Activated T-helper 9 cell treated with anti-CD3 and anti-CD28 coated beads, Interleukin-2, amount 50 U/mL, for 16 hours (primary cell): ENCODE measurements at places on chromosomes 3 and 15.

DNA sequence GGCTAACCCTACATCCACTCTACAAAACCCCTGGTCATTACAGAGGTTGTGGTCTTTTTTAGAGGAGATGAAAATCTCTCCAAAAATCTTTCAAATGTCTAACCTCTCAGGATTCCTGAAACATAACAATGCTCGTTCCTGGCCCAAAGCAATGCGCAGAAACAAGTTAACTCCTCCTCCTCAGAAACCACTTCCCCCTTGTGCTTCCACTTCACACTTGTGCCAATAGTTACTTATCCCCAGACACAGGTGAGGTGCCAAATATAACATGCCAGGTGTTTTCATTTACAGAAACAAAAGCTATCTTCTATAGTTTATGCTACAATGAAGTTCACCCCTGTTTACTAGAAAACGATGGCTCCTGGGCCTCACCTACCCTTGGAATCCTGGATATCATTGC lies 6.2 kb downstream of the NDUFAF1 start:
- no peak for DNase-seq

- no peak for DNase-seq
These were observed 21.9 kb upstream of the AP3B2 start for GRCh38 chr15:82731527-82731926.

- DNase-seq = no peak
These were observed 76.6 kb downstream of the CPN2 start for GRCh38 chr3:194274424-194275085.

DNA sequence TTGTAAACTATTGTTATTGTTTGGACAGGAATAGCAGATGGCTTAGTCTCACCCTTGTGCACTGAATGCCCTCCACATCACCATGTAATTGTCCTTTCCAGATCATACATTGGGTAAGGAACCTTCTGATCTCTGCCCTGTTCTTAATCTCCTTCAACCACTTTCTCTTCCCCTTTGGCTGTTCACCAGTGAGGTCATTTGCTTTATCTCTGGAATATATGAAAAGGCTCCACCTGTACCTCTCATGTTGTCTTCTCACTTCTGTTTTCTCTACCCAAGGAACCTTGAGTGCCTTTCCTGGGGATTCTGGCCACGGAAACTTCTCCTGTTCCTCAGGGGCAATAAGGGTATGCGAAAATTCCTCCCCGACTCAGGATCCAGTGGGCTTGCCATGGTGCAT lies 28.5 kb downstream of the MCTP2 start:
- DNase-seq = no peak

- no peak for DNase-seq
These were observed 199.3 kb upstream of the BCL6 start for GRCh38 chr3:187944390-187945179.

DNA sequence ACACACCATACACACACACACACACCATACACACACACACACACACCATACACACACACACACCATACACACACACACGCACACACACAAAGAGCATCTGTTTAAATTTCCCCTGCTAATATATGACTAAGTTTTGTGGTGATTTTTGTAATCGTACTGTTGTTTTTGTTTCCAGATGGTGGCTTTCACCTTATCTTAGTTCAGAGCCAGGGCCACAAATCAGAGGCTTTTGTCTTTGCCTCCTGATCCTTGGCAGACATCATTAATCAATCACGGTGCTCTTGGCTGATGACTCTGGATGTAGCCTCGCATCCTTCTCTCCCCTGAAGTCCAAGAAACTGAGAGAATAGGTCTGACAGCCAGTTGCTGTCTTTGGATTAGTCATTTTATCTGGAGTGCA lies 52.1 kb downstream of the EDEM1 start:
- DNase-seq = no peak

- no peak for DNase-seq
These were observed 337.8 kb downstream of the FEZF2 start for GRCh38 chr3:62035402-62036057.

DNA sequence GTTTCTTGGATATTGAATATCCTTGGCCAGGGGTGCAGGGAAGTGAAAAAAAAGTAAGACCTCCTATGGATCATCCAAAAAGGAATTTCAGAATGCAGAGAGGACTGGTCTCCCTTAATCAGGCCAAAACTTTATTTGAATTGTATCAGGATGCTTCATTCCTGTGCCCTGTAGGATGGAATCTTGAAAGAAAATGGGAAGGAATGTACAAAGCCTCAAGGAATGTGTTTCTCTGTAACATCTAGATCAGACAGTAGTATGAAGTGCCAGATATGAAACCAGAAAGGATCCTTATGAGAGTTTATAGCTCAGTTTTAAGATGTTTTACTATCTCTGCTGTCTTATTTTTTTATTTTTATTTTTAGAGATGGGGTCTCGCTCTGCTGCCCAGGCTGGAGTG lies 6.5 kb upstream of the GSK3B start:
- no peak for DNase-seq

GRCh38 chr15:79332824-79333510 lies 22.1 kb downstream of the TMED3 start:
- no peak for DNase-seq

- DNase-seq = no peak
These were observed 1325.8 kb upstream of the ALCAM start for GRCh38 chr3:104040896-104041295.

DNA sequence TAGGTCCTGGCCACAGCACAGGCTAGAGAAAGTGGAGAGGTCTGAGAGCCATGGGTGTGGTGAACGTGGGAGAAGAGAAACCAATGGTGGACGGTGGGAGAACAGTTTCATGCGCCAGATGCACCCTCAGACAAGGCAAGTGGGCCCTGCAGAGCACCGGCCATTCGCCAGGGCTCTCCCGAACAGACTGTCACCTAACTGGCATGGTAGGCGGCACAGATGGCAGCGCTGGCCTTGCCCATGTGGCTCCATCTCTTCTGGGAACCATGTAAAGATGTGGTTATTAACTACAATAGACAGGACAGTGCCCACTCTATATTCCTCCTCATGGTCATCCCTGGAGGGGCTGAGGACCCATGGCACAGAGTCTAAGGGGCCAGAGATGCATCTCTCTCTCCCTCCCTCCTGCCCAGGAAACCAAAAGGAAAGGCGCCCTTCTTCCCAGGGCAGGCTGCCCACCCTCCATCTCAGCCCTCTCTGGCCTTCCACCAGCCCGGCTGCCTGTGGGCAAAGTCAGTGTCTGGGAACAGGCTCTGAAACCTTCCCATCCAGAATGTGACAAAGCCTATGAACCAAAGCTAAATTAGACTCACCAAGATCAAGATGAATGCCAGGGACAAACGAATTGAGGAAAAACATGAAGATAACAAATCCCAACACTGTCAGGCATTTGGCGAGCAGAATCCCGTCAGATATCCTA lies 147.8 kb downstream of the OCA2 start:
- no peak for DNase-seq

DNA sequence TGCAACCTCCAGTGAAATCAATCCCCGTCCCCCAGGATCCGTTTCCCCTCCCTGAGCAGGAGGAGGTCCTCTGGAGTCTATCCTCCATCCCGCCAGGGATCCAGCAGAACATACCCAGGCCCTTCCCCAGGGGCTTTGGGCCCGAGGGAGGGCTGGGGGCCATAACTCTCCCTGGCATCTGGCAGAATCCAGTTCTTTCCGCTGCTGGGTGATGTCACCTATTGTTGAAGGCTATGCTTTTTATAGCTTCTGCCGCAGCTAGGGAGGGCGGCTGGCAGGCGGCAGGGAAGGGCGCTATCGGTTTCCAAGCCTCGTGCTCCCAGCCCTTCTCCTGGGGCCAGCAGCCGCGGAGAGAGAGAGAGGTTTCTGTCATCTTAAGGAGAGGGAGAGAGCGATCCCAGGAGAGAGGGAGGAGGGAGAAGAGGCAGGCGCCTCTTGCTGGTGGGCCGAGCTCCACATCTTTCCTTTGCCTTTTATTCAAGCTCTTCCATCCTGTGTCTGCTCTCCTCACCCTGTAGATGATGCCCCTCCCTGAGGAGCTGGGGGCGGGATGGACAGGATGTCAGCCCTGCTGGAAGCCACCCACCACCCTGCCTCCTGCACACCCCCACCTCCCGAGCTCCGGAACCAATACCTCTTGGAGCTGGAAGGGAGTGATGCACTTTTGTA lies 120.1 kb downstream of the ANP32A start:
- no peak for DNase-seq

GRCh38 chr3:23495507-23495906 lies 292.4 kb downstream of the UBE2E2 start:
- DNase-seq = no peak

GRCh38 chr3:4704552-4704951 lies 211.4 kb downstream of the ITPR1 start:
- DNase-seq = no peak

DNA sequence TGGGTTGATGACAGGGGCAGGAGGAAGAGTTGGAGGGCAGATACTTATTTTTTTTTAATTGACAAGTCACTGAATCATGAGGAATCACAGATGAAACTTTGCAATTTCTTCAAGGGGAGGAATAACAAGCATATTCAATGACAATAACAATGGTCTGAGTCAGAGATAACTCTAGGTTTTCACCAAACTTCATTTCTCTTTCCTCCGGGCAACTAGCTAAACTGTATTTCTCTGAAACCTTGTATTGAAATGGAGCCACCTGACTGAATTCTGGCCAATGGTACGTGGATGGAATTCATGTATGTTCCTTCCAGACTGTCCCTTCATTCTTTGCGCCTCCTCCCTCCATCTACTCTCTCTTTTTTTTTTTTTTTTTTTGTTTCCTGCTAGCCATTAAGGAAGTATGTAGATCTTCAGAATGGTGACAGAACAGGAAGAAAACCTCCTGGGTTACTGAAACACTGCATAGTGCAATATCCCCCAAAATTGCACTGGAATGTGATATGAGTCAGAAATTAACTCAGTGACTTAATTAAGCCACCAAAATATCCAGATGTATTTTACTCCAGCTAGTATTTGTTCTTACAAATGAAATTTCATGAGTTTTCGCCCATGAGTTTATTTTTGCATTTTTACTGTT lies 495.4 kb downstream of the OTOL1 start:
- no peak for DNase-seq

- DNase-seq = no peak
These were observed 44.9 kb upstream of the FURIN start for GRCh38 chr15:90823455-90823974.

- DNase-seq = no peak
These were observed 1.5 kb upstream of the SLC12A8 start for GRCh38 chr3:125213946-125214542.

DNA sequence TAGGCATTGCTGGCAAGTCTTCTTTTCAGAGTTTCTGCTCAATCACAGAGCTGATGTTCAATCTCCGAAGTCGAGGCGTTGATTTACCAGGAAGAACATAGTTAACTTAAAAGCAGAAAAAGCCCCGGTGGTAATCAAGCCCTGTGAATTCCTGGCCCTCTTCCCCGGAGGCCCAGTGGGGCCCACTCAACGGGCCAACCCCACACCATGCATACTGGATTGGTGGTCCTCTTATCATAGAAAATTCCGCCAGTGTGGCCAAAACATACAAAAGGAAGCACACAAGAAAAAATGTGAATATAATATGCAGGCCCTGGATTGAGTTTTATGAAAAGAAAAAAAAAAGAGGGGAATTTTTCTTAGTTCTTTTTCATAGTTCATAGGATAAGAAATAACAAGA lies 873.0 kb upstream of the NR2F2 start:
- DNase-seq = no peak

GRCh38 chr3:157650172-157650571 lies 147.0 kb upstream of the VEPH1 start:
- DNase-seq = no peak

DNA sequence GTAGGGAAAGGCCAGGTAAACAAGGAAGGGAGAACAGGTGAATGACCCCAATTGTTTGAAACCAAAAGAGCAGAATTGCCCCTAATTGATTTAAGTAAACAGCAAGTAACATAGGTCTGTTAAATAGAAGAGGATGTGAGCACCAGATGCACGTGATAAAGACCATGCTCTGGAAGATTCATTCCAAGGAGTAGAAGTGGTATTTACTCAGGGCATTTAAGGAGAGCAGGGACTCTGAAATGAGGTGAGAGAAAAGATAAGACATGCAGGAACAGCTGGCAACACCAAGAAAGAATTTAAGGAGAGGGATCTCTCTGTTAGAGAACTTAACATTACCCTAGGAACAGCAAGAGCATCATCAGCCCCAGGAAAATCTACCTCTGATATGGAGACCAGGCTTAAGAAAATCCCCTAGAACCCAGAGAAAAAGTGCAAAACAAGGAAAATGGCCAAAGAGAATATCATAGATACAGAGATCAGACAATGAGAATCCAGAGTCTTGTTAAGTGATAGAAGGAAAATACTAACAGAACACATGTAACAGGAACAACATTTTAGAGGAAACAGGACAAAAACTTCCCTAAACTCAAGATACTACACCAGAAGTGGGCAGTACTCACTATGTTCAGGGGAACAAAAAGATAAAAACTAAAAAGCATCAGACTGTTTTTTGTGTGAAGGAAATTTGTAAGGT lies 6.4 kb downstream of the NUDT16 start:
- DNase-seq = no peak

DNA sequence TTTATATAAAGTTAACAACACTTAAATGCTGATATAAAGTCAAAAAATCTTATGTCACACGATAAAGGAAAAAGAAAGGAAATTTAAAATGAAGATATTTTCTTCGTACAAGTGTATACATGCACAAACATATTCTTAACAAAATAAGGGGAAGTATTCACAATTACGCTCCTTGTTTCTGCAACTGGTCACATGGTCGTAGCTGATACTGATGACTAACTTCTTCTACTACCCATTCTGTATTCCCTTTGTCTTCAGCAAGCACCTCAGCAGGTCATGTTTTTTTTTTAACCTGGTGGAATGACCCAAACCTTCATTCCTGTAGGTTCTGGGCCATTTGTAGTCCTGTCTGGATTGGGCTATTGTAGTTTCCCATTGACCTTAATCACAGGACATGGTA lies 30.0 kb upstream of the CMTM8 start:
- DNase-seq = no peak

DNA sequence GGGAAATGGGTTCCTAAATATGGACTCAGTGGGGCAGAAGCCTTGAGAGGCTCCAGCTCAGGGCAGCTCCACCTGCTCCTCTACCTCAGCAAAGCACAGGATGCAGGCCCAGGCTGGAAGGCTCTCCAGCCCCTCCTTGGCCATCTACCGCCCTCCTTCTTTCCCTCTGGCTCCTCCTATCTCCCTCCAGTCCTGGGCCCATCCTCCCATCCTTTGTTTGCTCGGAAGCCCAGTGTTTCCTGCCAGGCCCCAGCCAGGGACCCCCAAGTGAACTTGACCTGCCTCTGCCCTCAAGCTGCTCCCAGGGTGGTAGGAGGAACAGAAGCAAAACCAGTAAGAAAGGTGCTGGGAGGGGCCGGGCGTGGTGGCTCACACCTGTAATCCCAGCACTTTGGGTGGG lies 20.1 kb downstream of the MAPKAPK3 start:
- DNase-seq = no peak

DNA sequence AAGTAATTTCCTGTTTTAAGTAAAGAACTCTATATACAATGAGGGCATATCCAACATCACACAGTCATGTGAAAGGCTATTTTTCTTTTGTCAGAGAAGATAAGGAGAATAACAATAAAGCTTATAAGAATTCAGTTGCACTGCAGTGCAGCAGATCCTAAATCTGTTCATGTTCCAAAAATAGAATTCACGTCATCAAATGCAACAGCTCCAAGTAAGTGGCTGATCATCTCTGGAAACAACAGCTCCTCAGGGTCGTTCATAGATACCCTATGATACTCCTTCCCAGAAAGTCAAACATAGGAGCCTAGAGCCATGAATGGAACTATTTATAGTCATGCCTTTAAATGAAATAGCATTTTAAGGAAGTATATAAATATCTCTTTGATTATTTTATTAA lies 100.2 kb downstream of the FMN1 start:
- DNase-seq = no peak
